T-helper 1 cell (primary cell): ENCODE measurements at places on chromosomes 7 and 10.

DNA sequence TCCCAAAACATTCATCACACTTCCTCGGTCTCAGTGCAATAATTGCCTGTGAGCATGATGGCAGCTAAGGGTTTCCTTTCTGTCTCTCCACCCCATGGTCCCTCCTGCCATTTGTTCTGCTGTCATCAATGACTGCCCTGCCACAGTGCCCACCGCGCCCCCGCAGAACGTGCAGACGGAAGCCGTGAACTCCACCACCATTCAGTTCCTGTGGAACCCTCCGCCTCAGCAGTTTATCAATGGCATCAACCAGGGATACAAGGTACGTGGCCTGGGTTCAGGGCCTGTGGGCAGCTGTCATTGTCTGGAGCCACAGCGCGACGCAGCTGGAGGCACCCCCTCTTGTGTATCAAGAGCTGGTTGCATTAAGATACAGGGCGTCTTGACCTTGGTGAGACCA, 632.9 kb upstream of the FOXK1 start:
- no peak for DNase-seq

GRCh38 chr10:131638049-131638879, 262.5 kb upstream of the PPP2R2D start:
- no peak for DNase-seq

GRCh38 chr10:122487174-122487765, 25.9 kb downstream of the HTRA1 start:
- no peak for DNase-seq

DNA sequence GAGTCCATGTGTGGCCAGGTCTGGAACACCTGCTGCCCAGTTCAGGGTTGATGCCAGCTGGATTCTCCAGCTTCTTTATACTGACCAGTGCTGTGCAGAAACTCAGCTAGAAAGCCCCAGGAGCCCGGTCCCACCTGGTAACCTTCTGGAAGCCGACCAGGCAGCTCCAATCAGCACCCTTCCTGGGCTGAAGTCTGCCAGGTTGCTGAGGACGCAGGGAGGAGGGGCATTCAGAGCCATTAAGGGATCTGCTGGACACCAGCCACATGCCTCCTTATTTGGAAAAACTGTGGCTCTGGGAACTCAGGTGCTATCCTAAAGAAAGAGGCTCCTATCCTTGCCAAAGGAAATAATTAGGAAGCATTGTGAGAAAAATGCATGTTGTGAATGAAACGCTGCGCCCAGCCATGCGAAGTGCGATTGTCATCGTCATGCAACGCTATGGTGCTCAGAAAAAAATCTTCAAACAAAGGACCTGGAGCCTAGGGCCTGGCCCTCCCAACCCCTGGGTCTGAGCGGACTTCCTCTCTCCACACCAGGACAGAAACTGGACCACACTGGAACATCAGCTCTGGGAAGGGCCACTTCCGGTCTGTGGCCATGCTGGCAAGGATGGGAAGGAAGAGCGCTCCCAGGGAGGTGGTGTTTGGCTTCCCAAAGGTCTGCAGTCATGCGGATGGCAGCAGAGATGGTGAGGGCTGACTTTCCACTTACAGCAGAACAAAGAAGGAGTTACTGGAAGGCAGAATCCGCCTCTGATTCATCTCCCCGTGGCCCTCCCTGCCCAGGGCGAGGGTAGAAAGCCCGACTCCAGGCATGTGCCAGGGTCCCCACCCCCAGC, 90.1 kb downstream of the FAM53B start:
- no peak for DNase-seq

- no peak for DNase-seq
These were observed 480.9 kb downstream of the ETV1 start for GRCh38 chr7:13508586-13508985.
